Frontal cortex (tissue), 4 donors: ENCODE measurements at places on chromosomes 7 and 10. TPM values are rescaled to one million over a fixed set of nuclear protein-coding genes. Genes with fewer than 3 reads are reported as not detected.

Gene FAM180A
- not detected for total RNA-seq

Gene GTF2IRD1
- total RNA-seq, result 19.2 TPM

Gene PTF1A
- 0.41 TPM for total RNA-seq

Gene FOXK1
- 17.5 TPM for total RNA-seq

Gene KCNMA1
- total RNA-seq, result 27.3 TPM

Gene ZNF33B
- 32.2 TPM for total RNA-seq

DNA sequence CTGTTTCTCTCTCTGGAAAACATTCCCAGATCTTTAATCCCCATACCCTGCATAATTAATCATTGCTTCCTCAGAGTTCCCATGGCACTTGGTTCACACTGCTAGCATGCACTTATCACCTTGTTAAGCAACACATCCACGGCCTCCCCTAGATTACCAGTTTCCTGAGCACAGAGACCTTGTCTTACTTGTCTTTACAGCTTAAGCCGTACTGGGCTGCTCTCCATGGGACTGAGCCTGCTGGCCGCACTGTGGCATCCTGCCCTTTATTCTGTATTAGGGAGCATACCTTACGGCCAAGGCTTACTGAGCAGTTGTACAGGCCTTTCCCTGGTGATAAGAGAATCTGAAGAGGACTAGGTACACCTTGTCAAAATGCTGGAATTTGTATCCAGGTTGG is 190.2 kb downstream of the REEP3 start:
- DNase-seq, result no peak

DNA sequence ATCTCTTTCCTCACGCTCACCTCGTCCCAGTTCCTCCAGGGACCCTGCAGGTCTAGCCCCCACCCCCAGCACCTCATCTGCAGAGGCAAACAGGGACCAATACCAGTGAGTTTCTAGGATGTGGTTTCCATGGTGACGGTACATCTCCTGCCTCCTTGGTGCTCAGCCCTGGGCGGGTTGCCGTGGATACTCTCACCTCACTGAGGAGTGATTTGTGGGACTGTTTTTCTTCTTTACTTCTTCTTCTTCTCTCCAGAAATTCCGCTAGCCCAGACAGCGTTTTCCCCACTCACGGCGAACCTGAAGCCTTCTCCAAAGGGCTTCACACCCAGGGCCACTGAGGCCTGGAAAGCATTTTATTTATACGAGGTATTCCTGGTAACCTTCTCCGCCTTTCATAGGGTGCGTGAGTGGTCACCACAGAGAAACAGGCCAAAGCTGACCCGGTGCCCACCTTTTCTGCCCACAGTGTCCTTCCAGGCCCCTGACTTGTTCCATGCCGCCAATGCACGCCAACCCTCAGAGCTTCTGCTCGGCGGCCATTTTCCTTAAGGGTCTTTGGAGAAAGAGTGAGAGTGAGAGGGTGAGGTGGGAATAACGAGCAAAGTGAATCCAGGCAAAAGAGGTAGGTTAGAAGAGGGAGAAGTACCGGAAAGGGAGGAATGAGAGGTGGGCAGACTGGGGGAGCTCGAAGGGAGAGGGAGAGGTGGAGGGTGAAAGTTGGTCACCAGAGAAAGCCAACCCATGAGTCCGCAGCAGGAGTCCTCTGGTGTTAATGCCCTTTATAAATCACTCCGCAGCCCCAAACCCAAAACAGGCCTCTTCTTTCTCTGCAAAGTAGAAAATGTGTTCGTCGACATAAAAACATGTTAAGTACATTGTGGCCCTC is 15.5 kb downstream of the FAM241B start:
- DNase-seq, result no peak

DNA sequence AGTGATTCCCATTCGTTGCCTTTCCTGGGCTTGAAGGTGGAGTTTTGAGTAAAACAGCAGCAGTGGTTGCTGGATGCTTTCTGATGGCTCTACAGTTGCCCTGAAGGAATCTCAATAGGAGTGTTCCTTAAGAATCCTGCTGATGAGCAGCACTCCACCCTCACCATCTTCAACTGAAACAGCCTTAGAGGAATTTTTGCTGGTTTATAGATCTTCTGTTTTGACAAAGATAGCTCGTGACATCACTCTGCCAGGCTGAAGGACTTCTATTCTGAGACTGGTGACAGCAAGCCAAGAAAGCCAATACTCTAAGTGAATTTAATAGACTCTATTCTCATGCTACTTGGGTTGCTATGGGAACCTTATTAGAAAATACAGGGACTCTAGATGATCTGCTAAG is 1014.7 kb downstream of the NRG3 start:
- peak; percentile 20 for DNase-seq

GRCh38 chr10:110408943-110409342 is 88.8 kb upstream of the DUSP5 start:
- no peak for DNase-seq

GRCh38 chr7:18020138-18020715 is 7.4 kb downstream of the PRPS1L1 start:
- DNase-seq, result no peak

GRCh38 chr10:61781969-61782403 is 119.3 kb downstream of the CABCOCO1 start:
- DNase-seq, result no peak
